ENCODE measurements at places on chromosomes 12 and 14.
A peak's percentile ranks its signal among the peaks of the same experiment; 100 is the strongest.

GRCh38 chr14:75238756-75239455, 39.7 kb upstream of the FOS start:
- no peak for DNase-seq

DNA sequence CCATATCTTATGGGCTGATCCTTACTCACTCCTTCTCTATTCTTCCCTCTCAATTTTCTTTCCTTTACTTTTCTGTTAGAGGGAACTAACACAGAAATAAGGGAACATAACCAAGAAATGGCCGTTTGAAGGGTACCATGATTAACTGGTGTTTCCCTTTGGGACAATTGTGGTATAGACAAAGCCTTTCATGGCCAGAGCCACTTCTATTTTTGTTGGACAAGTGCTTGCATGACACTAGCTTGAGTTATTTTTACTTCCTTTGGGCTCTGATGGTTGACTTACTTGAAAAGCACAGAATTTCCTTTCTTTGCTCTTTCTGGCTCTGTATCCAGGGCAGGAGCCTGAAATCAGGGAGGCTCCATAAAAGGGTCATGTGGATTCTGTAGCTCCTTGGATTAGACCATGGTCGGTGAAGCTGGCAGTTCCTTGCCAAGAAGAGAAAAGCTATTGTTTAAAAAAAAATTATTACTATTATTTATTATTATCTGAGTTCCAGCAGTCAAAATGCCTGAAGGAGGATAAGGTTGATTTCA, 130.6 kb downstream of the KTN1 start:
- DNase-seq, result no peak

DNA sequence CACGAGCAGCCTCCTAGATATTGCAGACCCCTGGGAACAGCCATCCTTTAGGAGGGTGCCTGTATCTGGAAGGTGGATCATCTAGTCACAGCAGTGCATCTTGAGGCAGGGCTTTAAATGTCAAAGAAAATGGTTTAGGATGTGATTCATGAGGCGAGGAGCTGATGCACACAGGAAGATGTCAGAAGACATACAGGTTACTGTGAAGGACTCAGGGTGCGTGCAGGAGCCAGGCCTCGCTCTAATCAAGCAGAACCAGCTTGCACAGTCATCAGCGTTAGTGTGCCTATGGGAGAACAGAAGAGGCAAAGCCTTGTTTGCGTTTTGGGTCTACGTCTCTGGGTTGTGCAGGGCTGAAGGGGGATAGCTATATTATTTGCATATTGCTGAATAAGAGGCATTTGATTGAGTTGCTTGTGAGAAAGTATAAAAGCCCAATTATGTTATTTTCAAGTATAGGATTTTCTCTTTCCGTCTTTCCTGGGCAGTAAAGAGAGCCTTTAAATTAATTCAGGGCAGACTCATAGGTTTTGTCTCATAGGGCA, 77.3 kb upstream of the RPH3A start:
- DNase-seq, result no peak

DNA sequence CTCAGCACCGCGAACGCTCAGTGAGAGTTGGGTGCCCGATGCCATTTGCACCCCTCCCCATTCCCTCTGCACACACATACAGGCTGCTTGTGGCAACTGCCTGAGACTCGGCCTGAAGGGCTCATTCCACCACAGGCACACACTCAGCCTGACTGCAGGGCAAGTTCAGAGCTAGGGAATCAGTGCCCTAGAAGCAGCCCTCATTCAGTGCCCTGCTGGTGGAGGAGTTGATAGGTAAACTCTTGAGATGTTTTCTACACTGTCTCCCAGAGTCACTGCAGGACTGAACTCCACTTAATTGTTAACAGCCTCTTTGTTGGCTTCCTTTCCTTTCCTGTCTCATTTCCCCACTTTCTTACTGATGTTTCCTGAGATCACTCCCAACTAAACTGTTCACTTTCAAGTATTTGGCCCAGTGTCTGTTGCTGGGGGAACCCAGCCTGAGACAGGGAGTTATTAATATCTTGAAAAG, 16.9 kb downstream of the PPP1R36 start:
- no peak for DNase-seq

DNA sequence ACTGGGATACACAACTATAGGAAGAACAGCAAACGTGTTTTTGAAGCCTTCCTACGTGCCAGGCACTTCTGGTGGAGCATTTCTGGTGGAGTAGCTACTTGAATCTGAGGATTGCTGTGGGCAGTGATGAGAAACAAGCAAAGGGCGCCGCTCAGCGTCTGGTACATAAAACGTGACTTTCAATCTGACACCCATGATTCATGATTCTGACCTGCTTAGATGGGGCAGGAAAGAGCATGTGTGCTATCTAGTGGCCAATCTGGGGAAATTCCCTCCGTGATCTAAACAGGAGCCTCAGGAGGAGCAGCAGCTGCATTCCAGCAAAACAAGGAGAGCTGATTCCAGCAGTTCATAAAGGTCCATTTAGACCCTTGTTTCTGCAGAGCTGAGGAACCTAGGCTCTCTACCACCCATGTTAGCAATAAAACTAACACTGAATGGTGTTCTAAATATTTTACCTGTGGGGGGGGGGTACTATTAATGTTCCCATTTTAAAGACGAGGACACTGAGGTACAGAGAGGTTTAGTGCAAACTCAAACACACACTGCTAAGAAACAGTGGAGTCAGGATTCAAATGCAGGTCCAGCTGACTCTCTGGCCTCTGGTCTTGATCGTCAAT, 37.8 kb downstream of the PAH start:
- no peak for DNase-seq

DNA sequence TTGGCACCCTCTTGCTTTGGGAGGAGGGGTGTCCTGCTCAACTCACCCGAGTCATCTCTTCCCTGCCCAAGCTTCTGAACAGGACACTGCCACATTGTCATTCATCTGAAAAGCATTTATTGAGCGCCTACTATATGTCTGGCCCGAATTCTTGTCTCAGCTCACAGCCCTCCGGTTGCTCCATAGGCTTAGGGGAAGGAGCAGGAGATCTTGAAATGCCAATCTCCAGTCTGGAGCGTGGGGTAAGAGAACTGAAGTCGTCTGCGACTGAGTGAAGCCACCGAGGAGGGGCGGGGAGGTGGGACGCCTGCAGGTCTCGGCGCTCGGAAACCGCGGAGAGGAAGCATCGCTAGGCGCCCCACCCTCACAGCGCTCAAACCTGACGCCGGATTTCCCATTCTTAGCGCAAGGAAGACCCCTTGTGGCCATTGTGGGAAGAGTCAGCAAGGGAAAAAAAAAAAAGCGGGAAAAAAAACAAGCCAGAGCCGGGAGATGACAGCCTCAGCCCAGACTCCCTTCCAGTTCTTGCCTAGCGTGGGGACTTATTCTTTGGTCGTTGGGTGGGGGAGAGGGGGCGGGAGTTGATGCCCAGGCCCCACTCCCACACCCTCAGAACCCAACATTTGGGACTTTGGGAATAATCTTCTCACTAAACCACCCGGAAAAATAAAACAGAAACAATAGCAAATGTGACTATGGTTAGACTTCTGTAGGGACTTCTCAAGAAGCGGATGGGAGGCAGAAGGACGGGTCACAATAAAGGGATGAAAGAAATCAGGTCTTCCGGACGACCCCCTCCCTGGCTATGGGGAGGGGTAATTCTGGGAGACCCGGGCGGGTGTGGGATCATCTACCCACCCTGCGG, 28.2 kb upstream of the SMUG1 start:
- DNase-seq, result peak; percentile 64

DNA sequence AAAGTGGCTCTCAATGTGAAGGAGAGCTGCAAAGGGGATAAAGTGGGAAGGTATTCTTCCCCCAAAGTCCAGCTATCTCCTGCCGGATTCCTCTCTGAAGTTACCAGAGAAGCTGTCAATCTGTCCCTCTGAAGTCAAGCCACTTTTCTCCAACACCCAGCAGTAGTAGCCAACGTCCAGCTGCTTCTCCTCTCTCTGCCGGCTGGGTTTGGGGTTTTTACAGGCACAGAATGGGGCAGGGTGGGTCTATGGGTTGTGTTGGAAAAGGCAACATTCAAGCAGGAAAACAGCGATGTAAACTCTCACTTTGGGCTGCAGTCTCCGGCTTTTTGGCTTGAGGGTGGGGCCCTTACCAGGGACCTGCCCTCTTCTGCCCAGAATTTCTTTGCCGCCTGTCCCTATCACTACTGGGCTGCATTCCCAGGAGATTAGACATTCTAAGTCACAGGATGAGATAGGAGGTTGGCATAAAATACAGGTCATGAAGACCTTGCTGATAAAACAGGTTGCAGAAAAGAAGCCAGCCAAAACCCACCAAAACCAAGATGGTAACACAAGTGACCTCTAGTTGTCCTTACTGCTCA, 16.3 kb downstream of the CAPZA3 start:
- no peak for DNase-seq

- DNase-seq, result no peak
Measured at GRCh38 chr12:81541121-81541520, 218.0 kb downstream of the PPFIA2 start.

DNA sequence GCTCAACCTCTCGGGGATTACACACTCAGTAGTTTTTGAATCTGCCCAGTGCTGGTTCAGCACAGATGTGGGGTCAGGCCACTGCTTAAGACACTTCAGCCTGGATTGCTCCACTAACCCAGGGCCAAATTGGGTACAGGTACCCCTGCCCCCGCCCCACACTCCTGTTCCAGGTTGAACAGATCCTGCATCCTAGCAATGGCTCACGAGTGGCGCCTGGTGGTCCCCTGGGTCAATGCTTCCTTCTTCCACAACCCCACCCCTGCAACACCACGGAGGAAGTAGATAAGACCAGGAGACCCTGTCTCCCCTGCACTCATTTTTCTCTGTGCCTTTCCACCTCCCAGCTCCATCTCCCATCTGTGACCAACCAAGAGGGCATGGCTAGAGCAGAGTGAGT, 108.4 kb downstream of the ESRRB start:
- no peak for DNase-seq

Data from stimulated activated CD4-positive, alpha-beta T cell treated with anti-CD3 and anti-CD28 coated beads, Interleukin-4, amount 100 ng/mL, for 48 hours (primary cell).